Erythroblast (primary cell): ENCODE measurements at places on chromosomes 2 and 18.

DNA sequence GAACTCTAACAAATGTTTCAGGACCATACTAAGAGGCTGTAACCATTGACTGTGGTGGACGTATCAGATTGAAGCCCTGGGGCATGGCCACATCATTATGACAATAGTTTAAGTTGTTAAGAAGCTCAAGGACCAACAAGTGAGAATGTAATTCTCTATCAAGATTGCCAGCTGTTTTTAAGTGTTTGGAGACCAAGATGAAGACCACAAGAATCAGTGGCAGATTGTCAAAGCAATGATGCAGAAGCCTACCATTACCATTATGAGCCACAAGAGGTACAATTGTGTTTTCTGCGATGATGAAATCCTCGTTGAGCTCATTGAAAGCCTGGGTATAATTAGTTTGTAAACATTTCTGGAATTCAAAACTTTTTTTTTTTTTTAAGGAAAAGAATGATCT lies 261.1 kb upstream of the ZEB2 start:
- no peak for DNase-seq

DNA sequence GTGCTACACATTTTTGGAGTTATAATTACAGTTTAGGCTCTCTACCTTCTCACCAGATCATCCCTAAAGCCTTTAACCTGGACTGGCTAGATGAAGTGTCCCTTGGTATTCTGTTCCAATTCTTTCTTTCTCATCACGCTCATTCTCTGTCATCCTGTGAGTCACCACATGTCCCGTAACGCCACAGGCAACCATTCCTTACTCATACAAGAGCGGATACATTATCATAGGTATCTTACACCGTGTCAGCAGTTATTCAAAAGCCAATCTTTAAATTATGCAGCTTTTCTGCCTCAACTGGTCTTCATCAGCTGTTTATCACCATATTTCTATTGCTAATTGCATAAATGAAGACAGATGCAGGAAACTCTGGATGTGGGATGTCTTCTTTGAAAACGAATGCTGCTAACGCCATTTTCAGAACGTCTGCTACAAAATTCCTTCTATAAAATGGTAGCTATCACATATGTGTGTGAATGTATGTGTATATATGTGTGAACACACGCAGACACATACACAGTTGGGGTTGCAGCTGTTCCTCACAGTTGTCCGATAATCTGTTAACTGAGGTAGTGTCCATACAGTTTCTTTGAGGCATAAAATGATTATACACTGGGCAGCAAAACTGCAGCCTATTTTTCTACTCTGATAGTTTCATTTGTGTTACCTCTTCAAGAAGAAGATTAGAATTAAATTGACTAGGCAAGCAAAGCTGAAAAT lies 47.9 kb downstream of the EML6 start:
- DNase-seq, result no peak

DNA sequence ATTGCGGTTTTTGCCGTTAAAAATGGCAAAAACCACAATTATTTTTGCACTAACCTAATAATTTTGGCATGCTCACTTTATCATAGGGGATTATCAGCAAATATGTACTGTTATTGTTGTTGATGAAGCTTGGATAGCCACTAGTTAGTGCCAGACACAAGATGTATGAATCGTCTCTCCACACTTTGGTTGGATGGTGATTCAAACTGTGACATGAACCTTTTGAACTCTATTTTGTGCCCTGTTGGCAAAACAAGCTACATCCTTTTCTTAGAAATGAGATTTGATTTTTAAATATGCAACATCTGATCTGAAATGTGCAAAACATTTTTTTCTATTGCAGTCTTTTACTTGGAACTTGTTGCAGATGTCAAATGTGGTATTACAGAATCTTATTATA lies 48.8 kb upstream of the DTNB start:
- no peak for DNase-seq

- DNase-seq, result no peak
These were observed 218.1 kb downstream of the ARHGAP15 start for GRCh38 chr2:143347271-143347695.

DNA sequence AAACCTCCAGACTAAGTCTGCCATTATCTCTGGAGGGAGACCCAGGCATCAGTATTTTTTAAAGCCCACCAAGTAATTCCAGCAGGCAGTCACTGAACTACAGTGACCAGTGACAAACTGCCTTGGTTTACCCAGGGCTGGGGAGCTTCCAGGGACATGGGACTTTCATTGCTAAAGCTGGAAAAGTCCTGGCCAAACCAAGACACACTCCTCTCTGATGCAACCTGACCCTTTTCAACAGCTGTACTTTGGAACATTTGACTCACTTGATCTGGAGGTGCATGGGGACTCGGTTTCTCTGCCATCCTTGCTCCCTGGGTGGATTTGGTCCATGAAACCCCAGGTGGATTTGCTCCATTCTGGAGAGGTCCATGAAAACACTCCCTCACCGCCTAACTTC lies 7.0 kb downstream of the MRO start:
- DNase-seq, result no peak

DNA sequence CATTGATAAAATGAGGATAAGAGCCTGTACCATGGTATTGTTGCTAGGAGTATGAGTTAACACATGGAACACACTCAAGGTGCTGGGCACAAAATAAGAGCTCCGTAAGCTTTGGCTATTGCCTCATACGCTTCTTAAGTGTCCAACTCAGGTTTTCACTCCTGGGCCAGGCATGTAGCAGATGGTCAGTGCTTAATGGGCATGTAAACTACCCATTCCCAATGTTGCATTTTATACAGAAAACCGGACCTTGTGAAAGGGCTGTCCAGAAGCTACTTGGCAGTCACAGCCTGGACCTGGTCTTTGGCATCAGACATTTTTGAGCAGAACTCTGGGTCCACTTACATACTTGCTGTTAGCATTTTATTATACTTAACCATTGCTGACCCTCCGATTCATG lies 26.9 kb downstream of the MGAT5 start:
- DNase-seq, result no peak

DNA sequence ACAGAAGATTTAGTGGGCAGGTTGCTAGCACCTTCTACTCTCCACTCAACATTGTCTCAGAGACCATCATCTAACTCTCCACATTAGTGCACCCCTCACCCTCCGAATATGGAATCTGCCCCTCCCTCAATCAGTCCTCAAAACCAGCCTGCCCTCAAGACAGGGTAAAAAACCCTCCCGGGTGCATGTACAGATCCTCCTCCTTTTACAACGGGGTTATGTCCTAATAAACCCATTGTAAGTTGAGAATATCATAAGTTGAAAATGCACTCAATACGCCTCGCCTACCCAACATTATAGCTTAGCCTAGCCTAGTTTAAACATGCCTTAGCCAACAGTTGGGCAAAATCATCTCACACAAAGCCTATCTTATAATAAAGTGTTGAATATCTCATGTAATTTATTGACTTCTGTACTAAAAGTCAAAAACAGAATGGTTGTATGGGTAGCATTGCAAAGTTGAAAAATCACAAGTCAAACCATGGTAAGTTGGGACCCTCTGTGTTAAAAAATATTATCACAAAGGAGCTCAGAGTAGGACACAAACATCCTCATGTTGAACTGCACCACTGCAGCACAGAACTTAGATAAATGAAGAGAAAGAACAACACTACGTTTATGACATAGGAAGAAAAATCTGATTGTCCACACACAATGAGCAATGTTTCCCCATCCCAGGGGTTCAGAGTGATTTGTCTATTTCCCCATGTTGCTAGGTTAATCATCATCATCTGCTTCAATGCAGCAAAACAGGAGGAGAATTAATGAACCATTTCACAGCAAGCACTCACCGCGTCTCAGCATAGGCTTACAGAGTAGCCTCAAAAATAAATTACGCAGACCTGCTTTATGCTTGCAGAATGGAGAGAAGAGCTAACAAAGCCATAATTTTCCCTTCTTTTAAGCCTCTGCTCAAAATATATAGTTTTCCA lies 184.1 kb upstream of the ARL4C start:
- DNase-seq, result no peak

DNA sequence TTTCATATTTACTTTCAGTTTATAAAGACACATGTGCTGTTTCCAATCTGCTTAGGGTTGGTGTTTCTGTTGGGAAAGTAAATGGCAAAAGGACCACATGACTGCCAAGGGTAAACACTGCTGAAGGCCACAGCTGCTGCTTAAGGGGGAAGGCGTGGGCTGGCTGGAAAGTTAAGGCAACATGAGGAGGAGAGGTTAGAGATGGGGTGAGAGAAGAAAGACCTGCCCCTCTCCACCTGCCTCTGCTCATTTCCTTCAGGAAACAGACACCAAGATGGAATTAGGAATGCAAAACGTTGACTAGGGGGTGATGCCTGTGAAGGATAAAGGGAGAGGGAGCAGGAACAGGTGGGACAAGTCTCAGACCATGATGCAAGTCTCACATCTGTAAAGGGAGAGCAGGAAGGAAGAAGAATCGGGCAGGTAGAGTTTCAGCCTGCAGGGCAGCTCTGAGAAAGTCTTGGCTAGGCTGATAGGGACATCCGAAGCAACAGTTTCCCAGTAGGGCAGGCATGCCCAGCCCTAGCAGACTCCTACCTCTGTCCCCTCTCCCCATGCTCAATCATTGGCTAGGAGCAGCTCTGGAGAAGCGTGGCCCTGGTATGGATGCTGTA lies 86.0 kb downstream of the CDC42EP3 start:
- no peak for DNase-seq

- no peak for DNase-seq
These were observed 106.9 kb upstream of the GAREM1 start for GRCh38 chr18:32577561-32577960.

DNA sequence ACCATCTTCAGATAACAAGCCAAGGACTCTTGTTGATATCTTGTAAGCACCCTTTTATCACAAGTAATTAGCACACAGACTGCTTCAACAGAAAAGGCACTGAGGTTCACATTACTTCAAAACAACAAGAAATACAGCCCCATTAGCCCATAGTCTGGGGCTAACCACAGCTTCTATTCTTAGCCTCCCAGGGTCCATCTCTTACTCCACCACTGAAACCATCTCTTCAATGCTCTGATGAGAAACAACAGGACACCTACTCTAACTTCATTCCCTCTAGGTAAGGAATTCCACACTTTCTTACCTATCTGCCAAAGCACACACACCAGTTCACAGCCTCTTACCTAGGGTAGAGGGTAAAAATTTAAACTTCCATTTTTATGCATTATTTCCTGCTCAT lies 26.4 kb upstream of the CYTIP start:
- no peak for DNase-seq

GRCh38 chr2:198362740-198363139 lies 558.3 kb downstream of the PLCL1 start:
- no peak for DNase-seq

DNA sequence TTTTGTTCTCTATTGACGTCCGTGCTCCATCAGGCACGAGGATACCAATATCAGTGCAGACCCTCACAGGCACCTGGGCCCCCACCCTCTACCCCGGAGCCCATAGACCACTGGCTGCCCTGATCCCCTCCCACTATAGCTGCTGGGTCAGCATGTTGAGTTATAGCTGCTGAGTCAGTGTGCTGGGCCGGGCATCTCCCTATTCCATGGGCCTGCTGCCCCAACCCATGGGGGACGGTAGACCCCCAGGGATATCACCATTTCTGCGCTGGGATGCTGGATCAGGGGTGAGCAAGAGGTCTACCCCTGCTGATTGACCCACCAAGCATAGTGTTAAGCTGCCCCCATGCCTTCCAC lies 100.1 kb upstream of the ST3GAL5 start:
- no peak for DNase-seq

DNA sequence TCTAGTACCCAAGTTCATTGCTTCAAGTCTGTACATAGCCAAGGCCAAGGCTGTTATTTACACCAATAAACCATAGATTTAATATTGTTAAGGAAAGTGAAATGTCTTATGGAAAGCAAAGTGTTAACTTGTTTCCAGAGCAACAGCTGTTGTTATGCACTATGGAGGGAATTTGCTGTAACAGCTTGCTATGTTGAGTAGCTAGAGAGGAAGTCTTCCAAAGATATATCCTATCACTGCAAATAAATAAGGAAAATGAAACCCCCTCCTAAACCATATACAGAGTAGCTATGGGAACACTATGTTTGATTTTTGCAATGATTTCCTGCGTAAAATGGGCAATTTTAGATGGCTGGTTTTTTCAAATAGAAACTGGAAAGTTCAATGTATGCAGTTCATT lies 21.1 kb downstream of the TMEM182 start:
- DNase-seq, result no peak

DNA sequence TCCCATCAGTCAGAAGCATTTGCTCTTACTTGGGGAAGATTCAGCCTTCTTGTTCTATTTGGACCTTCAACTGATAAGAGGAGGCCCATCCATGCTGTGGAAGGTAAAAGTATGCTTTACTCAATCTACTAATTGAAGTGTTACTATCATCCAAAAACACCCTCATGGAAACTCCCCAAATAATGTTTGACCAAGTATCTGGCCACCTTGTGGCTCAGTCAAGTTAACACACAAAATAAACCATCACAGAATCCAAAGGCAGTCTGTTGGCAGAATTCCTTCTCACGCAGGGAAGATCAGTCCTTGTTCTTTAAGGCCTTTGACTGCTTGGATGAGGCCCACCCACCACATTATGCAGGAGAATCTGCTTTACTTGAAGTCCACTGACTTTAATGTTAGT lies 531.2 kb upstream of the SMIM21 start:
- no peak for DNase-seq

DNA sequence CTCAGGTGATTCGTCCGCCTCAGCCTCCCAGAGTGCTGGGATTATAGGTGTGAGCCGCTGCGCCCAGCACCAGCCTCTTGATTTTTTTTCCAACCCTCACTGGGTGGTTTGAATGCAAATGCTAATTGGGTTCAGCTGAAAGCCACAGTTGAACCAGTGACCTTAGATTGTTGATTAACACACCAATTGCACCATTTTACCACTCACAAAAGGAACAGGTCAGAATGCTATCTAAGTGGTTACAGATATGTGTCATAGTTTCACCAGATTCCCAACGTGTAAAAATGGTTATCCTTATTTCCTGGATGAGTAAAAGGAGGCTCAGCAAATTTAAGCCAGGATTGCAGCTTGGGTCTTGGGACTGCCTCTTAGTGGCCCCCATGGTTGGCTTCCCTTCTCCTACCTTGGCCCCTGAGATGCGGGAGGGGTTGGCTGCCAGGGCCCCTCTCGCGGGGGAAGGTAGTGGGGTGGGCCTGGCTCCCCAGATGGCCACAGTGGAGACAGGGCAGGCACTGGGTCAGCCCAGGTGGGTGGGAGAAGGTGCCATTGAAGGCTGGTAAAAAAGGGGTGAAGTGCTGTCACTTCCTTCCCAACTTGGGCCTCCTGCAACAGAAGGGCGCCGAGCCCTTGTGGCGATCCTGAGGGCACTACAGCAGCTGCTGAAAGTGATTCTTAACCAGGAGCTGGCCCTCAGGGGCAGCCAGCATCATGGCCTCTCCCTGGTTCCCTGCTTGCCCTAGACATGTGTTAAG lies 164.9 kb upstream of the HAAO start:
- DNase-seq, result no peak

DNA sequence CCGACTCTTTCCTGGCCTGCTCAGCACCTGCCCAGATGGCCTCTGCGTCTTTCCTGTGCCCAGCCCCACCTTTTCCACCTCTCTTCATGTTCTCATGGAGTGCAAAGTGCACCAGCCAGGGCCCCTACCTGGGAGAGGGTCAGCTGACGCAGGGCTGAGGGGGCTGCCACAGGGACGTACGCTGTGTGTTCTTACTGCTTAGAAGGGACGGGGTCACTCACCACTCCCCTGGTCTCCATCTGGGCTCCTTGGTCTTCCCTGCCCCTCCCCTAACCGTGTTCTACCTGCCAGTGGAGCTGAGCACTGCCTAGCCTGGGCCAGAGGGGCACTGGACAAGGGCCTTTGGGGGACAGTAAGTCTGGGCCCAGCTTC lies 8.6 kb downstream of the ERFE start:
- no peak for DNase-seq
